GM13976 (cell line): ENCODE measurements at places on chromosomes 13 and 19.

DNA sequence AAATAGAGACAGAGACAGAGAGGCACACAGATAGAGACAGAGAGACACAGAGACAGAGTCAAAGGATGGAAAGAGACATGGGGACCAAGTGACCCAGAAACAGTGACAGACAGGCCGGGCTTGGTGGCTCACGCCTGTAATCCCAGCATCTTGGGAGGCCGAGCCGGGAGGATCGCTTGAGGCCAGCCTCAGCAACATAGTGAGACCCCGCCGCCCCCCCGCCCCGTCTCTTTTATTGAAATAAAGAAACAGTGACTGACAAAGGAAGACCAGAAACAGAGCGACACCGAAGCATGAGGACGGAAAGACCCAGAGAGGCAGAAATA lies 848 bp upstream of the NECTIN2 start:
- no peak for DNase-seq

GRCh38 chr19:30065680-30066606 lies 123.9 kb downstream of the URI1 start:
- DNase-seq, result no peak

GRCh38 chr13:102394158-102395053 lies 7.4 kb downstream of the FGF14 start:
- DNase-seq, result peak; percentile 98

DNA sequence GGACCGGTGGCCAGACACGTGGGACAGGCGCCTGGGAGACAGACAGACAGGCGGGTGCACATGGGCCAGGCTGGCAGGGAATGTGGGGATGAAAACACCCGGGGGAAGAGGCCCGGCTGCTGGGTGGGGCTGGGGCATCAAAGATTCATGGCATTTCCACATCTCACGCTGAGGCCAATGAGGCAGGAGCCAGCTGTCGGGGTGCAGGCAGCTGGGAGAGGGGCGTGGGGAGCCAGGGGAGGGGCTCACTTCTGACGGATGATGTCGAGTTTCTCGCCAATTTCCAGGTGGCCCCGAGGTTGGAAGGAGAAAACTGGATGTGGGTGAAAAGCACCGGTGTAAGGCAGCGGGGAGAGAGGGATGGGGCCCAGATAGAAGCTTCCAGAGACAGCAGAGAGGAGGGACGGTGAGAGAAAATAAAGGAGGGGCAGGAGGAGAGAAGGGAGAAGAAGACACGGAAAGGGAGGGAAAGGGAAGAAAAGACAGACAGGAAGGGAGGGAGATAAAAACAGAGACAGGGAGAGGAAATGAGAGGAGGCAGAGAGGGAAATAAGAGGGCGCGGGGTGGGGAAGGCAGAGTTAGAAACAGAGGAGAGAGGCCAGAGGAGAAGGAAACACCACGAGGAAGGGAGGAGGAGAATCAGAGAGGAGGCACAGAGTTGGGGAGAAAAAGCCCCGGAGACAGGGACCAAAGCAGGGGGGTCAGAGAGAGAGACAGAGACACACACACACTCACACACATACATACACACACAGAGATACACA lies 8.0 kb upstream of the CCER2 start:
- no peak for DNase-seq

DNA sequence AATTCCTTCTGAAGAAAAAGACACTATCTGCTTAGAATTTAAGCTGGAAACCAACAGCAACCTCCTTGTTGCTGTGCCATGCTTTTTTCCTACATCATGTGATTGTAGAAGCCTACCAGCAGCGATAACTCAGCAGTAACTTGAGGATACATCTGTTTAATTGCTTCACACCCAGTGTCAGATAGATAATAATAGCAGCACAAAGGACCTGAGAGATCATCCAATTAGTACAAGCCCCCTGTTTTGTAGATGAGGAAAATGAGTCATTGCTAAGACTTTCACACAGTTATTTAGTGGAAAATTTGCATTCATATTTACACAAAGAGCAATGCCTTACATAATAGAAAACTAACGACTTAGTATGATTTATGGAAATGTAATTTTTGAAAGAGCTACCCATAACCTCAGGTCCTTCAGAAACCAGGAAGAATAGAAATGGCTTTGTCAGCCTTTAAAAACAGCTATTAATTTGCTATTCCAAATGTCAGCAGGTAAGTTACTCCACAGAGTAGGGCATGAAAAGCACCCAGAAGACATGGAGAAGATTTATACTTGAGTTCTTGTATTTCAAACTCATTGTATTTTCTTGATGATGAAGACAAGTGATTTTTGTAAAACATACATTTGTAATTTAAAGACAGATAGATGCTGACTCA lies 93.7 kb upstream of the SGCG start:
- no peak for DNase-seq

DNA sequence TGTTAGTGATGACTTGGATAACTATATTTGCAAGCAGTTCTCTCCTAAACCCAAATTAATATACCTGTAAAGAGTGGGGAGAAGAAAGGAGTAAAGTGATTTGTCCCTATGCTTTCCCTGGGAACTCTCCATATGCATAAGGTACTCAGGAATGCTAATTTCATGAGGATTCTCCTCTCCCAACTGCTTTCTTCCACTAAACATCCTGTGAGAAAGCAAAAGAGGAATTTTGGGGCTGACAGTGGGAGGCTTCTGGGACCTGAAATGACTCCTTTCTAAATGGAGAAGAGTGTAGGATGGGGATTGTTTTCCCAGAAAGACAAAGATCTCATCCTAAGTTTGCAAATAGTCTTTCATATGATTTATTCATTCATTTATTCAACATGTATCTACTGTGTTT lies 250.5 kb downstream of the TDRD3 start:
- no peak for DNase-seq

DNA sequence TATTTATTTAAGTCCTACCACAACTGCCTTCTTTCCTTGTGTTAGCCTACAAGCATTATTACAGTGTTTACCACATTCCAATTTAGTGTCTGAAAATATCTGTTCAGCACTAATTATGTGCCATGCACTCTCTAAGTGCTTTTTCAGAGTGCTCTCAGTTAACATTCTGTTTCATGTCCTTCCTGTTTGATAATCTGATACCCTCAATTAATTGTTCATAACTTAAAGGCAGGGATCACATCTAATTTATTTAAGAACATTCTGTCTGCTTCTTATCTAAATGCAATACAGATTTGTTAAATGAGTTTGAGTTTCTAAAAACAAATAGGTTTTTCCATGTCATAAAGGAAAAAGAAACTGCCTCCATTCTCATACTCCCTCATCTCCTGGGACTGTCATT lies 649.6 kb upstream of the ATXN8OS start:
- DNase-seq, result no peak

DNA sequence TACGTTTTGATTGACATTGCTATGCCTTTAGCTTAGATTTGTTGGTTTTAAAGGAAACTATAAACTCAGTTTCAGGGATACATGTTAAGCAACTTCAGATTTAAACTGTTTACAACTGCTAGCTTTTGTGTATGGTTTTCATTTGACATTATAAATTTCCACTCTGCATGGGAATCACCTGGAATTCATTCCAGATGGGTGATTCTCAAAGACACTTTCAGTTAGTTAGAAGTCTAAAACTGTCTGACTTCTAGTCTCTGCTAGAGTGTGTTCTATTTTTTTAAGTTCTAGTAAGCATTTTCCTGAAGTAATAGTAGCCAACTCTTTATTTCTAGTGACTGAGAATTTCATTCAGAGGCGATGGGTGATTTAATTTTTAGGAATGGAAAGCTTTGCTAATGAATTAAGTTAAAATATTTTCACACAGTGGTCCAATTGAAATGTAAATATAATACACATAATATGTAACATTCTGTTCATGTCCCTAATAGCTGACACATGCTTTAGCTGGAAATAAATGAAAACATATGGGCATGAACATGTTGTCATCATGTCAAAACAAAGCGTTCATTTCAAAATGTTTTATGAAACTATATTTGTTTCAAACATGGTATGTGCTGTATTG lies 58.3 kb upstream of the CSNK1A1L start:
- DNase-seq, result no peak

- DNase-seq, result no peak
Observed at GRCh38 chr19:49872245-49873128, 4.7 kb downstream of the AKT1S1 start.

- DNase-seq, result no peak
Observed at GRCh38 chr19:56699552-56699951, 28.0 kb upstream of the ZNF835 start.

DNA sequence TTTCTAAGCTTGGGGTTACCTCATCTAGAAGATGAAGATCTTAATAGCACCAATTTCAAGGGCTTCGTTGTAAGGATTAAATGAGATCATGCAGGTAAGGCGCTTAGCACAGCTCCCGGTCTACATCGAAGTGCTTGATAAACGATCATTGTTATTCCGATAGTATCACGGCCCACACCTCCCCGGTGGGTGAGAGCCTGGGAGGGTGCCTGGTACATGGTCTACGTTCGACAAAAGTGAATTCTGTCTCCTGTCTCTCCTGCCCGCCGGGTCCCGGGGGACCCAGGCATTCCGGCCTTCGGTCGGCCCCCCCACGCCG lies 501 bp upstream of the MYH14 start:
- no peak for DNase-seq

- DNase-seq, result peak; percentile 75
Observed at GRCh38 chr19:38095411-38096308, 128.4 kb downstream of the DPF1 start.

DNA sequence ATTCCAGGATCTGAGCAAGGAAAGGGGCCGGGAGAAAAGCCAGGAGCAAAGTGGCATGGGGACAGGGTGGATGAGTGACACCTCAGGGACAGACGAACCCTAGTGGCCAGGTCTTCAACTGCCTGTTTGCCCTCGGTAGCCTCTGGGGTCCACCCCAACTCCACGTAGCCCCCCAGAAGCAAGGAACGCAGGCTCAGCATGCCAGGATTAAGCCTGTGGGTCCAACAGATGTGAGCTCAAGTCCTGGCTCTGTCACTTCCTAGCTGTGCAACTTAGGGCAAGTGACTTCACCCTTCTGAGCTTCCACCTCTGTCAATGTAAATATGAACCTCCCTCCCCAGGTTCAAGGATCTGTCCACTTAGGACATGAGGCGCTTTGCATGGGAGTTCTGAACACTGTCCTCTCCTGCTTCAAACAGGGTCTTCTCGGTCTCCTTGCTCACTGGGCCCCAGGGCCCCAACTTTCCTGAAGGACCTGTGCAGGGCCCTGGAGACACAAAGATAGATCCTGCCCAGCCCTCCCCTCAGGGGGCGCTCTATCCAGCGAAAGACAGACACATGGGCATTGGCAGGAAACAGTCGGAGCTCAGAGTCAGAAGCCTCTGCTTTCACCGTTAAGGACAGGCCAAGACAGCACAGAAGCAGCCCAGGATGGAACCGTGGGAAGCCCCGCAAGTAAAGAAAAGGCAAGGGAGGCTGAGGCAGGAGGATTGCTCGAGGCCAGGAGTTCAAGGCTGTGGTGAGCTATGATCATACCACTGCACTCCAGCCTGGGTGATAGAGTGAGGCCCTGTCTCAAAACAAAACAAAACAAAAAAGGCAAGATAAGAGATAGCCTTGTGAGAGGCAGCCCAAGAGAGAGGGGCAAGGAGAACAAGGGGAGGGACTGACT lies 13.2 kb downstream of the SYDE1 start:
- no peak for DNase-seq

GRCh38 chr19:29560313-29561075 lies 34.7 kb downstream of the VSTM2B start:
- no peak for DNase-seq

GRCh38 chr19:54154603-54155345 lies 4.7 kb downstream of the LENG1 start:
- no peak for DNase-seq

DNA sequence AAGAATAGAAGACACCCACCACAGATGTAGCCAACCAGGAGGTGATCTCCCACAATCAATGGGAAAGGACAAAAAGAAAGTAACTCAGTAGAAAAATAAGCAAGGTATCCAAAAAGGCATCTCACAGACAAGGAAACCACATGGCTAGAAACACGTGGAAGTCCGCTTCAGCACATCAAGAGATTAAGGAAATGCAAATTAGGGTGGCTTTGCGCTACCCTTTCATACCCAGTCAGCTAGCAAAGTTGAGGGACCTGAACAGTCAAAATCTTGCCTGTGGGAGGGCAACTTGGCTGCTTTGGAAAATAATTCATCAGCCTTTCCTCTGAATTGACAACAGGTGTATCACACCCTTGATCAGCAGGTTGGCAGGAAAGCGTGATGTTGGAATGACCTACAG lies 11.6 kb upstream of the UQCR11 start:
- DNase-seq, result no peak

DNA sequence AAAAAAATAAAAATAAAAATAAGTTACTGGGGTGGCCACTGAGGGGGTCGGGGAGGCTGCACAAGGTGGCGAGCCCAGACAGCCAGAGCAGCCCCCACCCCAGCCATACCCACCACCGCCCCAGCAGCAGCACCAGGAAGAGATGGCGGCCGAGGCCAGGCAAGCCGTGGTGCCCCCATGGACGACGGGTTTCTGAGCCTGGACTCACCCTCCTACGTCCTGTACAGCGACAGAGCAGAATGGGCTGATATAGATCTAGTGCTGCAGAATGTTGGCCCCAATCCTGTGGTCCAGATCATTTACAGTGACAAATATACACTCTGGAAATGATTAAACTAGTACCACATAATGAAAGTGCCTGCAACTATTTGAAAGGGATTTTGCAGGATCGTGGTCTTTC lies 71.6 kb upstream of the ZDHHC20 start:
- no peak for DNase-seq

- DNase-seq, result peak; percentile 55
Observed at GRCh38 chr19:4624733-4625362, 14.5 kb upstream of the TNFAIP8L1 start.

DNA sequence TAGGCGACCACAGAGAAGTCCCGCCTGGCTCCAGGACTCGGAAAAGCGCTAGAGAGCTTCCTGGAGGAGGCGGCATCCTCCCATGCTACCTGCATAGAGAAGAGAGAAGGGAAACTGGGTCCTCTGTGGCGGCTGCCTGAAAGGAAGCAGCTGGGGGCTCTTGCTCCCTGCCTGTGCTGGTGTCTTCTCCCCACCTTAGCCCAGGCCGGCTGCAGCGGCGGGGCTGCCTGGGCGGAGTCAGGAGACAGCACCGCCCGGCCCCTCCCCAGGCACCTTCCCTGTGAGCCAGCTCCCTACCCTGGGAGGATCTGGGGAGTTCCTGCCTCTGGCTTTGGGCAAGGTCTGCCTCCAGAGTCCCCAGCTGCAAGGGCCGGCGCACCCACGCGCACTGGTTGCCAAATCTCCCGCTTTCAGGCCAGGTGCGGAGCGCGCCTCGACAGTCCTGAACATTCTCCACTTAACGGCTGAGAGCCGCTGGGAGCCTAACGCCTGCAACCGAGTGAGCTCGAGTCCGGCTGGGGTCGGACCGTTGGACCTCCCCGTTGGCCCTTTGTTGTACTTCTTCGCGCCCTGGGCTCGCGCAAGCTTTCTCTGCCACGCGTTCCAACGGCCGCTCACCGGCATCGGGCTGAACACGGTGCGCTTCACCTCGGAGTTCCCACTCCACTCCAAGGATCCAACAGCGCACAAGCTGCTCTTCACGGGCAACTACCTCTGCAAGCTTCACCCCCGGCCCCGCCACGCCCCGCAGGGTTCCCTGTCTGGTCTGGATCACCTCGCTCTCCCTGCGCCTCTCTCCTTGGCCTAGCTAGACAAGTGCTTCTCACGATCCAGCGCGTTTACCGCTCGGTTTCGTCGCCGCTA lies 21.8 kb upstream of the ZNF30 start:
- no peak for DNase-seq
